Hypothalamus (tissue), 51 donors: ENCODE measurements at places on chromosomes 12 and 14.

- DNase-seq = no peak
Measured at GRCh38 chr12:23707270-23707669, 242.2 kb downstream of the SOX5 start.

DNA sequence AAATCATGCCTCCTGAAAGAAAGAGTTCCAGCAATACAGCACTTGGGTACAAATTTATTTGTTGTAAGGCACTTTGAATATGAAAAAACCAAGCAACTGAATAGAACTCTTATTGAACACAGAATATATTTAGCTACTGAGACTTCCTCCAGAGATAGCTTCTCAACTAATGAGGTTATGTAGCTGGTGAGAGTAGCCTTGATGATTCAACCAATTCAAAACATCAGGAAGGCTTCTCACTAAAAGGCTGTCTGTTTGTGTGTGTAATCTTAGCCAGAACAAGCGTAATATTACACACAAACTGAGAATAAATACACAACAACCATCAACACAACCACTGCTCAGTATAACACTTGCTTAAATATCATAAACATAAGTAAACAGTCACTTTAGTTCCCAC, 20.4 kb downstream of the EIF2B2 start:
- no peak for DNase-seq

DNA sequence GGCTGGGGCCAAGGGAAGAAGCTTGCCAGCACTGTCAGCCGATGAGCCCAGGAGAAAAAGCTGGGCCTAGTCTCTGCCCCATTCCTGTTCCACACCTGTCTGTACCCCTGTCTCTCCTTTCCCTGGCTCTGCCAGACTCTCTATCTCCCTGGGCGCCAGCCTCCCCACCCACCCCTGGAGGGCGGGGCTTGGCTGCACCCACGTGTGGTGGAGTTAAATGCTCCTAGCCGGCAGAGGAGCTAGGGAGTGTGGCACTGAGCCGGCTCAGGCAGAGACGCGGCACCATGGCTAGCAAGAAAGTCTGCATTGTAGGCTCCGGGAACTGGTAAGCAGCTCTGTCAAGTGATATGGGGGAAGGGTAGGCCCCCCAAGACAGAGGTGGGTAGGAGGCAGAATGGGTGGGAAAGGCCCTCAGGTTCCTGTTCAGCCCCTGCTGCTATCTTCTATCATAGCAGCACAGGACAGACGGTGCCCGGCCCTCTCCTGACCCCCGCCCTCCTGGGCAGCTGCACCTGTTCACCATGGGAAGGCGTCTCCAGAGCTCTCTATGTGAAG, at the start of gene GPD1:
Gene GPD1, plus strand, starts transcription at position 242 of the 555 bp plus-strand sequence. Its CDS starts 43 bp downstream, at position 285.
- DNase-seq = no peak

GRCh38 chr14:70576891-70577290, 23.6 kb downstream of the MED6 start:
- no peak for DNase-seq

GRCh38 chr14:48373981-48374380, 698.6 kb upstream of the MDGA2 start:
- no peak for DNase-seq

DNA sequence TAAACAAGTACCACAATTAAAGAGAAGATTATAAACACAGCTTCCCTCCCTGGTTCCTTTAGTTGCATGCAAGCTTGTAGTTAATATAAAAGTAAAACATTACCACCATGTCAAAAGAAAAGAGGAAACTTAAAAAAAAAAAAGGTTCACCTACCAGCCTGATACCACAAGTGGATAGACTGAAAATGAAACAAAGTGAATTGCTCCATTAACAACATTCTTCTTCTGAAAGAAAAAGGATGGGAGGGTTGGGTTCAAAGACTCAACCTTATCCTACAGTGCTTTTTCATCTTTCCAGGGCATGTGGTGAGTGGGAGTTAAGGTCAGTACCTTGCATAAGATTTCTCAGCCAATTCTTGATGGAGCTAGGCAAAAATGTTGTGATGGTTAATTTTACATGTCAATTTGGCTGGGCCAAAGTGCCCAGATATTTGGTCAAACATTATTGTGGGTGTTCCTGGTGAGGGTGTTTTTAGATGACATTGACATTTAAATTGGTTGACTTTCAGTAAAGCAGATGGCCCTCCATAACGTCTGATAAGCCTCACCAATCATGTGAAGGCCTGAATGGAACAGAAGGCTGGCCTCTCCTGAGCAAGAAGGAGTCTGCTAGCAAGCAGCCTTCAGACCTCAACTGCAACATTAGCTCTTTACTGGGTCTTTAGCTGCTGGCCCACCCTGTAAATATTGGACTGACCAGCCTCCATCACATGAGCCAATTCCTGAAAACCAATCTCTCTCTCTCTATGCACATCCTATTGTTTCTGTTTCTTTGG, 28.8 kb downstream of the VCPKMT start:
- DNase-seq = no peak

DNA sequence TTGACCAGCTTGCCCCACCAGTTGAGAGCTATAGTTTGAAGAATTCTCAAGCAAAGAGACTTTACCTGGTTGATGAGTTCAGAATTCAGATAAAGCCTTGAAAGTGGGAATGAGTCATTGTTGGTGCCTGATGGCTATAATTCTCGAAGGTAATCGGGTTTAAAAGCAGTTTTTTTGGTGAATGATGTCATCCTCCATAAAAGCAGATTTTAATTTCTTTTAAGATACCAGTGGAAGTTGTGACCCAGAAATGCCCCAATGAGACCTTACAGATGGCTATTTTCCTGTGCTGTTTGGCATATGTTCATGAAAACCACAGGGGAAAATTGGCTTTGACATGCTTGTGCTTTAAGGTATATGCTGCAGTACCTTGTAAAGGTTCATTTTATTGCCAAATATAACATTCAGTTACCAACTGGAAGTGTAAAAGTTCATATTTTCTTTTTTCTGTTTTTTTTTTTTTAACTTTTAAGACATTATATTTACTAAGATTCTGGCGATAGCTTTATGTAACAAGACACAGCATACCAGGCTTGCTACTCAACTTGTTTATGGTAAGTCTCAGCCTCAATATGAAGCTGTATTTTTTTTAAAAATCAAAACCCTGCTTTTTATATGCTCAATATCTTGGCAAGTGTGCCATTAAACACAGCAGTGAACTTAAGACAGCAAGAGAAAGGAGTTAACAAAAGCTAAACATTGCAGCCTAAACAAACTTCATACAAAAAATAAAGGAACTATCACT, 119.3 kb downstream of the LMNTD1 start:
- no peak for DNase-seq

GRCh38 chr12:108570743-108571608, 8.6 kb downstream of the ISCU start:
- no peak for DNase-seq

DNA sequence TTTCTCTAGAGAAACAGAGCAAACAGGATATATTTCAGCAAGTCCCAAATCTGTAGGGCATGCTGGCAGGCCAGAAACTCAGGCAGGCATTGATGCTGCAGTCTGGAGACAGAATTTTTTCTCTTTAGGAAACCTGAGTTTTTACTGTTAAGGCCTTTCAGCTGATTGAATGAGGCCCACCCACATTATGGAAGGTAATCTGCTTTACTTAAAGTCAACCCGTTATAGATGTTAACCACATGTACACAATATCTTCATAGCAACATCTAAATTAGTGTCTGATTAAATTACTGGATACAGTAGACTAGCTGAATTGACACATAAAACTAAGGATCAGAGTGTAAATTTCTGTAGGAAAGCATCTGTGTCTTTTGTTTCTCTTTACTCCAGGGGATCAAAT, 65.2 kb downstream of the SRGAP1 start:
- no peak for DNase-seq

DNA sequence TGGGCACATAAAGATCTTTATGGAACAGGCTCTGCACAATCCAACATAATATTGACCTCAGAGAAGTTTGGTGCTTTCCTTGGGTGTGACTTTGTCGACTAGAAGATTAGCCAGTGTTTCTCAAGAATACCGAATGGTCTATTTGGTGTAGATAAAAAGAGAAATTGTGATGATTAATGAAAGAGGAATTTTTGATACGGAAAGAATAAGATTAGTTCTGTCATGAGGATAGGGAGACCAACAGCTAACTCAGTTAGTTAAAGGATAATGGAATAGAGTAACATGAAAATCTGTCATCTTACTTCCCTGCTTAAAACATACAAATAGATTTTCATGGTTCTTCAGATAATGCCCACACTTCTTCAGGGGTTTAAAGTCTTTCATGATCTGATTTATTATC, 24.2 kb downstream of the PTPRO start:
- DNase-seq = no peak

DNA sequence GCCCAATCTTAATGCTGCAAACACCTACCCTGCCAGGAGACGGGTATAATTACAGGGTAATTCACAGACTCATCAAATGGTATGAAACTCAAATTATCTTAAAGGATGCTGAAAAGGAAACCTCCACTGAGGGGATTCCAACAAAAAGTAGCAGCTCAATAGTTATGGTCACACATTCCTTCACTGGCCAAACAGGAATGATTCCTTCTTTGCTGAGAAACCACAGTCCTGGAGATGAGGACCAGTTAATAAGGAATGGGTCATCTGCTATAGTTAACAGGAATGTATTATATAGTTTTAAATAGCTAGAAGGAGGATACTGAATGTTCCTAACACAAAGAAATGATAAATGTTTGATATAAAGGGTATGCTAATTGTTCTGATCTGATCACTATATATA, 136.9 kb downstream of the STXBP6 start:
- DNase-seq = no peak

DNA sequence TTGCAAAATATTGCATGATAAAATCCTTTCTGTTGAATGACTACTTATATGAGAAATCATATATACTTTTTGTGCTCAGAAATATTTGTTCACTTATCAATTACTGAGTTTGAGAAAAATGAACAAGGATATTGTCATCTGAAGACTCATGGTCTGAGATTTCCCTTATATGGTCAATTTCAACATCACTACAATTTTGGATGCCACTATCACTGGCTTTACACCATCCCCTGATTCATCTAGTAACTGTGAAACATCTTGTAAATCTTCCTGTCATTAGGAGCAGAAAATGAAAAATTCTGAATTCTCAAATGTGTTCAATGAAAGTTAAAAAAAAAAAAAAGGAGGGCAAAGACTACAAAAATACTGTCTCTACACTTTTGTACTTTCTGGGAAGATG, 21.8 kb upstream of the GXYLT1 start:
- no peak for DNase-seq

- DNase-seq = no peak
Measured at GRCh38 chr12:26273811-26274210, 78.4 kb downstream of the SSPN start.

DNA sequence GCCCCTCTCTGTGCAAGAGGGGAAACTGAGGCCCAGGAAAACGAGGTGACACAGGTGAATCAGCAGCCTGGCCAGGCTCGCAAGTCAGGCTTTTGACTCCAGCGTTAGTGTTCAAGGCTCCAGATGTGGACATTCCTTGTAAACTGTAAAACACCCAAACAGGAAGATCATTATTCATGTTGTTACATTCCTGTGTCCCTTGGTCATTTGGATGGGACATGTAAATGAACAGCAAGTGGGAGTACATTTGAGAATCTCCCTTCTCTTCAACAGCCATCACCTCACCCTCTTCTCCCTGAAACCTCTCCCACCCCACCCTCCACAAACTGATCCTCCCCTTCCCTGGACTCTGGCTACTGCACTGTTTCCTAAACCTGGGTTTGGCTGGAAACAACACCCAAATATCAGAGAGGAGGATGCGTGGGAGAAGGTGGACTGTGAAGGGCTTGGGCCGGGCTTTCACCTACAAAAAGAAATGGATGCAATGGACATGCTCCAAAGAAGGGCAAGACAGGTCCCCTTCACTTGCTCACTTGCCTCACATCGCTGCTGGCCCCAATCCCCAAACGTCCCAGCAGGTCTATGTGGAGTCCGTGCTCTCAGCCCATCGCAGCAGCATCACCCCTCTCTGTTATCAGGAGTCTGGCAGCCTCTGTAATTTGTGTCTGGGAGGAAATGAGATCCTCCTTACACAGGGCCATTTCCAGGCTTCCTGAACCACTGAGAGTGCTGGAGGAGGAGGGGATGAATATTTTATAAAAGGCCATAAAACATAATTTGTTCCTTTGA, 76.7 kb downstream of the GALNT8 start:
- DNase-seq = no peak

DNA sequence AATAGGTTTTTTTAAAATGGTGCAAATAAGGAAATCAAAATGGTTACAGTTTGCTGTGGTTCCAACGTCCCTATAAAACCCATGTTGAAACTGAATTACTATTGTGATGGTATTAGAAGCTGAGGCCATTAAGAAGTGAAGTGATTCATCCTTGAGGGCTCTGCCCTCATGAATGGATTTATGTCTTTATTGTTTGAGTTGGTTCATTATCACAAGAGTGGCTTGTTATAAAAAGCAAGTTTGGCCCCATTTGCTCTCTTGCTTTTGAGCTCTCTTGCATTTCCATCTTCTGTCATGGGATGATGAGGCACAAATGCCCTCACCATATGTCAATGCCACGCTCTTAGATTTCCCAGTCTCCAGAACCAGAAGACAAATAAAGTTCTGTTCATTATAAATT, 62.3 kb downstream of the PRKD1 start:
- no peak for DNase-seq

DNA sequence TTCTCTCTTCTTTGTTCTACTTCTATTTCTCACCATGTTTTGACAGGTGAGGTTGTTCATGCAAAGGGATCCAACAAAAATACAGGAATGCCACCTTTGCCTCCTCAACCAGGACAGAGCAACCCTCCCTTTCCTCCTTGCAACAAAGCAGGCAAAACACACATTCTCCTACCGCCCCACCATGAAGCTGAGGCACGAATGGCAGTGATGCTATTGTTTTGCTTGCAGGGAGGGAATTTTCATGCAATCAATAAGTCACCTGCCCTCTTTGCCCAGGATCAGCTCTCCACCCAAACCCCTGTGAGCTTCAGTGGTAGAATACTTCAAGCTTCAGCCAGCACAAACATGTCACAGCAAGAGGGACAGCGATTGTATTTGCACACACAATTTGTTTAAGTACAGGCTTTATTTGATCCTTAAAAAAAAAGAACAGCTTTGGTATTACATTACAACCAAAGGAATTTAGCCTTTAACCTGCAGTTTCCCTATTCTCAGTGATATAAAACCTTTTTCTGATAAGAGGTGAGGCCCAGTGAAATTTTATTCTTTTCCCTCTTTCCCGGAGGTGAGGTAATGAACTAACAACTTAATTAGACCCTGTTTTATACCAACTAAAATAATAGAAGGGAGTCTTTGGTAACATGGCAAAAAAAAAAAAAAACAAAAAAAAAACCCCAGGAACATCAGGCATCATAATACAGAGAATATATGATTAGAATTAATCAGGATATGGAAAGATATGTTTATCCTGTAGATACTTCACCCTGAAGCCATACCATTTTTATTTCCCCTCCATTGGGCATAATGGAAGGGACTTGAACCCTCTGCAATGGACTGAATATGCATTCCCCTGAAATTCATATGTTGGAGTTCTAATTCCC, 87.0 kb upstream of the EEA1 start:
- DNase-seq = no peak

- no peak for DNase-seq
Measured at GRCh38 chr12:27077586-27077985, 4.8 kb downstream of the C12orf71 start.
